DND-41 (cell line): ENCODE measurements at places on chromosomes 12 and 14.

GRCh38 chr14:68891851-68892660 lies 87.0 kb downstream of the ACTN1 start:
- DNase-seq = no peak

DNA sequence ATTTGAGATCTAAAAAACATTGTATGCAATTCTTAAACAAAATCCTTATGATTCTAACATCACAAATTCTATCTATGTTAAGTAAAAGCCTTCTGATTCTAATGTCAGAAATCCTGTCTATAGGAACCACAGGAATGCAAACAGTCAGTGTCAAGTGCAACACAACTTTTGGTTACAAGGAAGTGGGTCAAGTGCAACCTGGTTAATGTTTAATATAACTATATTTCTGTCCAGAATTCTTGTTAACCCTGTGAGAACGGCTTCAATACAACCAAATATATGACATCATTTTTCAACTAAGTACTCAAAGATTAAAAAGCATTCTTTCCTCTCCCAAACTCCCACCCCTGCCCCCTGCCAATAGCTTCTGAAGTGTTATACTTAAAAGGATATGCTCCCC lies 107.9 kb upstream of the PLEKHA5 start:
- DNase-seq = no peak

DNA sequence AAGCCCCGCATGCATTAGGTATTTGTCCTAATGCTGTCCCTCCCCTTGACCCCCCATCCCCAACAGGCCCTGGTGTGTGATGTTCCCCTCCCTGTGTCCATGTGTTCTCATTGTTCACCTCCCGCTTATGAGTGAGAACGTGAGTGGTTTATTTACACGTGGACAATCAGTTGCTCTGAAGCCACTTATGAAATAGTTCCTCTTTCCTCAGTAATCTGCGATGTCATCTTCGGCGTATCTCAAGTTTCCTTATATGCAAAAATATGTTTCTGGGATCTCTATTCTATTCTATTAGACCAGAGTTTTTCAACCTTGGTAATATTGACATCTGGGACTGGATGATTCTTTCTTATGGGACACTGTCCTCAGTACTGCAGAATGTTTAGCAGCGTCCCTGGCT lies 56.0 kb upstream of the DCD start:
- DNase-seq = no peak

- DNase-seq = no peak
Observed at GRCh38 chr12:61646639-61647038, 613.6 kb upstream of the USP15 start.

DNA sequence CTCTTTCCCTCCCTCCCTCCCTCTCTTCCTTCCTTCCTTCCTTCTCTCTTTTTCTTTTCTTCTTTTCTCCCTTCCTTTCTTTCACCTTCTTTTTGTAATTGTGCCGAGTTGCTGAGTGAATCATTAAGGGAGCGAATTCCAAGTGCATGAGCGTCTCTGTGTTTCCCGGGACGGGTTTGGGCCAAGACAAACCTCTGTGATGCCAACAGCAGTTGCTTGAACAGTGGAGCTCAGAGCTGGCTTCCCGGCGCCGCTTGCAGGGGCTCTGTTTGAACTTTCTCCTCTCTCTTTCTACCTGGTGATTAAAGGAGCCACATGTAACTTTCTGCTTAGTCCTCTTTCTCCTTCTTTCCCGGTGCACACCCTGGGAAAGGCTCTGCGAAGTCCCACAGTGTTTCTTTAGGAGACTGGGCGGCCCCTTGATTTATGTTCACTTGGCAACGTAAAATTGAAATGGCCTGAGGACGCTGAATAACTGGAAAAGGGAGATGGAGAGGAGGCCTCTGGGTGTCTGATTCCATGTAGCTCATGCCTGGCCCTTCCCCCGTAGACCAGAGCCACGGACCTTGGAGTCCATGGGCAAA lies 33.7 kb upstream of the MAP1LC3B2 start:
- DNase-seq = no peak

GRCh38 chr12:114096461-114096860 lies 130.3 kb upstream of the RBM19 start:
- DNase-seq = no peak

DNA sequence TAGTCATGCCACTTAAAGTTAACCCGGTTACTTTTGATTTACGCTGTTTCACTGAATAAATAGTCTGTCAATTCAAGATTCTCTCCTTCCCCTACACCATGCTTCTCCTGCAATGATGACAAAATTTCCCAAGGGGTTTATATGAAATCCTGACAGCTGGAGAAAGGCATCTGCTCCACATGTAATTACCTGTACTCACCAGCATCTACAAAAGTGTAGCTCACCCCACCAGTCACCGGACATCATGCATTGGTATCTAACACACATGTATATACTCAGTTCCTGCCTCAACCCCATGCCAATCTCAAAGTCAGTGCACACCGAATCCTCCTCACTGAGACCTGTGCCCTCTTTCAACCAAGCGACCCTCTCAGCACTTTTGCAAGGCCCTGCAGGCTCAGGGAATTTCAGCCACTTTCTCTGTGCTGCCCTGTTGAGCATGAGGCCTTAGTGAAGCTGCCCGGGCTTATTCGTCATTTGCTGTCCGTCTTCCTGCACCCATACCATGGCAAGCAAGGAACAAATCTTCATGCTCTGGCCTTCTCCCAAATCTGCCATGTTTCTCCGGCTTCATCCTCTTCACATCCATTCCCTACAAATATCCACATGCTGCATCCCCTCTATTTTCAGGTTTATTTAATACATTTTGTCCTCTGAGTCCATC lies 131.6 kb downstream of the SEC23A start:
- DNase-seq = no peak

- no peak for DNase-seq
Observed at GRCh38 chr12:58564721-58565120, 355.6 kb downstream of the LRIG3 start.
